ENCODE measurements at places on chromosomes 11 and 22.

DNA sequence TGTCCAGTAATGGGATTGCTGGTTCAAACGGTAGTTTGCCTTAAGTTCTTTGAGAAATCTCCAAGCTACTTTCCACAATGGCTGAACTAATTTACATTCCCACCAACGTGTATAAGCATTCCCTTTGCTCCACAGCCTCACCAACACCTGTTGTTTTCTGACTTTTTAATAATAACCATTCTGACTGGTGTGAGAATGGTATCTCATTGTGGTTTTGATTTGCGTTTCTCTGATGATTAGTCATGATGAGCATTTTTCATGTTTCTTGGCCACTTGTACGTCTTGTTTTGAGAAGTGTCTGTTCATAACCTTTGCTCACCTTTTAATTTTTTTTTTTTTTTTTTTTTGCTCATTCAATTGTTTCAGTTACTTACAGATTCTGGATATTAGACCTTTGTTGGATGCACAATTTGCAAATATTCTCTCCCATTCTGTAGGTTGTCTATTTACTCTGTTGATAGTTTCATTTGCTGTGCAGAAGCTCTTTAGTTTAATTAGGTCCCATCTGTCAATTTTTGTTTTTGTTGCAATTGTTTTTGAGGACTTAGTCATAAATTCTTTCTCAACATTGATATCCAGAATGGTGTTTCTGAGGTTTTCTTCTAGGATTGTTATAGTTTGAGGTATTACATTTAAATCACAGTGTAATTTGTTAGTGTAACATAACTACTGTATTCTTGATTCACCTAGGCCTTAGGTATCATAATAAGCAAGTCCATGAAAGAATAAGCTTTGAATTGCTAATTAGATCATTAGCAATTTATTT, 33.0 kb downstream of the CCDC34 start:
- no peak for DNase-seq

DNA sequence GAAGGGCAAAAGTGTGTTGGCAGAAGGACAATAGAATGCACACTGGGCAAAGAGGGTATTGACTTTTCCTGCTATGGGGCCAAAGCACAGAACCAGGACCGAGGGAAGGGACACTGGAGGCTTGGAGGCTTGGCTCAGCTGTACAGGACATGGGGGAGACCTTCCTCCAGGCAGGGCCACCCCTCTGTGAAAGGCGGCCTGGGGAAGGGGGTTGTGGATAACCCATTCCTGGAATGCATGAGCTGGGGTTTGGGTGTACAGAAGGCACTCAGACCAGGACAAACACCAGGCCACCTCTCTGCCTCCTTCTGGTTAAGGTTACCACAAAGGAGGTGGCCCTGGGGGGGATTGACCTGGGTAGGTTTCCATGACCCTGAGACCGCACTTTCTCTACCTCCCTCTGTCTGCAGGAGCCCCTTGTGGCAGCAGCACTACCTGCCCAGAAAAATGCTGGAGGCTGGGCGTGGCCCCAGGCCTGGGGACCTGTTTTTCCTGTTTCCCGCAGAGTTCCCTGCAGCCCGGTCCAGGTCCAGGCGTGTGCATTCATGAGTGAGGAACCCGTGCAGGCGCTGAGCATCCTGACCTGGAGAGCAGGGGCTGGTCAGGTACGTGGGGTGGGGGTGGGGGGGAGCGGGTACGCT, 9.6 kb downstream of the P2RY2 start:
- DNase-seq: no peak

DNA sequence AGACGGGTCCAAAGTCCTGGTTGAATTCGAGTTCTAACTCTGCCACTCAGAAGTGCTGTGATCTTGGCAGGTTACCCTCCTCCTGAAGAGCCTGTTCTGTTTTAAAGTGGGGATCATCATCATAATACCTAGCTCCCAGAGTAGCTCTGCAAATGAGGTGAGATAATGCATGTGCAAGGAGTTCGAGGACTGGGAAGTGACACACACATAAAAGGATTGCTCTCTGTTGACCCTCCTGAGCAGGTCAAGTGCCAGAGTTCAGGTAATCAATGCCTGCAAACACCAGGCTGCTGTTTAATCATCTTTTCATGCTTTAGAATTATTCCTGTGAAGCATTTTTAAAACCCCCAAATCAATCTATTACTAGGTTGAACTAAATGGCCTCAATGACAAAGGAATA, 19.9 kb downstream of the RCN1 start:
- DNase-seq: no peak

DNA sequence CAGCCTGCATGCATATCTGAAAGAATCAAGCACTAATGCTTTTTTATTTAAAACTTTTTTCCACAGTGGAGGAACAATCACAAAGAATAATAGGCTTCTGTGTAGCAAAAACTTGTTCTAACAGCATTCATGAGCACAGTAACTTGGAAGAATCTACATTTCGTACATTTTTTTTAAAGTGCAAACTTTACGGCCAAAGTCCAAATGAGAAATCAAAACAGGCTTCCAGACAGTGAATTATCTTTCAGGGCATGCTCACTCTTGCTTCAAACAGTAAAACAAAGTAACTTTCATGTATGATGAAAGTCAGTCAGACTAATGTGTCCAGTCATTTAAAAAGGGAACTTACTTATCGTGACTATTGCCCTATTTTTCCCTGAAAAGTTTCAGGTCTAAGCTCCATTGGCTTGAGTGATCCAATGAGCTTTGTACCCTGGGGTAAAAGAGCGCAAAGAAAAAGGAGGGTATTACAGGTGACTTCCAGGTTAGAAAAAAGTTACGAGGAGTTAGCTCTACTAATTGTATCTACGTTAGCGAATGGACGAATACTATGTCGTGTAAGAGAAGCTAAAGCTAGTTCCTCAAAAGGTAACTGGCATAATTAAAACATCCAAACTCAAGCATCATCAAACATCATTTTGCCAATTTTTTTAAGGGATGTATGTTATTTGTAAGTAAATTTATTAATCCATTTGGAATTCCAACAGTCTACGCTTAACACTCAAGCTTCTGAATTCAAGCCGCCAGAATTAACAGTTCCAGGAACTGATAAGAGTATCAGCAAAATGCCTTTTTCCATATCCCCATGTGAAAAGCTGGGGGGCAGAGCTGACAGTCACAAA, 1.7 kb downstream of the PICALM start:
- DNase-seq: no peak

DNA sequence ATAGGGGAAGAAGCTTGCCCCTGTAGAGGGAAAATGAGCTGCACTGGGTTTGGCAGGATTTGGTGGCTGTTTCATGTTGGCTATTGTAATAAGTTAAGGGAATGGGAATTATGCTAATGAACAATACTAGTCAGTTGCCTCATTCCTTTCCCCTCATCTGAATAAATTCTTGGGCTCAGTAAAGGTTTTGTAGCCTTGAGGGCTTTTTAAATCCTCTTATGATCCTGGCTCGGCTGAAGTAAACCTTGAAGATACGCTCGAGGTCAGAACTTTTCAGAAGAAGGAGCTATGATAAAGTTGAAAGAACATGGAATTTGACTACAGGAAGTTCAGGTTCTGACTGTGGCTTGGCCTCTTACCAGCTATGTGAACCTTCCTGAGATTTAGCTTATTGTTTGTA, 448.7 kb downstream of the RAB38 start:
- DNase-seq: no peak

DNA sequence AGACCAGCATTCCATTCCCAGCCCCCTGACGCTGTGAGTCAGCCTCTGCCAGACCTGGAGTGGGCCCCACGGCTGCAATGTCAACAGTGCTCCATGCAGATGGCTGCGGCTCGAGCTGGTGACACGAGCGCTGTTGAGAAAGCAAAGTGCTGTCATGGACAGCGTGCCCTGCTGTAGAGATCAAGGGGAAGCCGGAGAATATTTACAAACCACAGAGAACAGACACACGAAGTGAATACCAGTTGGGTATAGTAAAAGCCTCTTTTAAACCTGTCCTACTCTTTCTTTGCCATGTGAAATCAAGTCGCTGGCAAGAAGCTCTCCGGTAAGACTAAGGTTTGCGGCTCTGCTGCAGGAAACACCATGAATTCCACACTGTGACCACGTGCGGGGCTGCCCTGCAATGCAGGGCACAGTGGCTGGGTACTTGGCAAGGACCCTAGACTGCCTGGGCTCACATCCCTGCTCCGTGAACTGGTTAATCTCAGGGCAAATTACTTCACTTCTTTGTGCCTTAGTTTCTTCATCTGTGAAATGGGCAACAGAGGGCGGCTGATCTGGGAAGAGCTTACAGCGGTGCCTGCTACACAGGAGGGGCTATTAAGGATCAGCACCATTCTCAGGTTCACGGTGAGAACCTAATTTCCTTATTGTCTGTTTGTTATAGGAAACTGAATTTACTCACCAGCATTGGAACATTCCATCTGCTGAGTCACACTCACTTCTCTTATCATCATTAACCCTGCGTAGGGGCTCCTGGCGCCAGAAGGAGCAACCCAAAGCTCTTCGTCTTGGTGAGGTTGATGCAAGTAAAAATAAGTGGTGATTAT, 27.8 kb upstream of the ELFN2 start:
- DNase-seq: no peak

GRCh38 chr11:67283481-67283963, 5.6 kb upstream of the ANKRD13D start:
- no peak for DNase-seq

DNA sequence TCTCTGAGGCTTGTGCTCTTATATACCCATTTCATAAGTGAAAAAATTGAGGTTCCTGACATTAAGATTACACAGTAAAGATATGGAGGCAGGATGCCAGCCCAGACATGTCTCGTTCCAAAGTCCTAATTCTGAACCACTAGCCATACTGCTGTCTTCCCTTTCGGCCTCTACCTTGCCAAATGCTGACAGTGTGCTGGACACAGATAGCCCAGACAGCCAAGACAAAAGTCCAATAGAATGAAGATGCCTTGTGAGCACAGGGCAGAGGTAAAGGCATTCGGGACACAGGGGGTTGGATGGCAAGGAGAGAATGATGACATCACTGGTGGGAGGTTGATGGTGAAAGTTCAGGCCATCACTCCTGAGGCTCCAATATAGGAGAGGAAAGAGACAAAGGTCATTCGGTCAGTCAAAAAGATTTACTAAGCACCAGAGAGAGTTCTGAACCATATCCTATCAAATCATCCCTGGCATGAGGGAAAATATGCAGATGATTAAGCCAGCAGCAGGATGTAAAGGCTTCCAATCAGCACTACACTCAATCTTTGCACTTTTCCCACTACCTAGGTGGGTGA, 174.0 kb upstream of the MTMR2 start:
- no peak for DNase-seq

DNA sequence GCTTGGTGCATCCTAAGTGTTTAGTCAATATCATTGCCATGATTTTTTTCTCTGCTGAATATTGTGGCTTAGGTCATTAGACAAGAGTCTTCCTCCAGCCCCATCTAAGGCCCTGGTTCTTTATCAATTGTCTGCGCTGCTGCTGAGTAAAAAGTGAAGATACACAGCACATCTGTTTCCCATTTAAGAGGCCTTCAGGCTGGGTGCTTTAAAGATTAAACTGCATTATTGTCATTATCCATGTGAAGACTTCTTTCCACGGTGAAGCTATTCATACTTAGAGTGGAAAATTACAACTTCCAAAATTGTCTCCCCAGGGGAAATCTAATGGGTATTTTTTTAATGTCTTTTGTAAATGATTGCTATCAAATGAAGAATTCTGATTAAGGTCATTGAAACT, 719.8 kb upstream of the LRRC4C start:
- no peak for DNase-seq

Data from head of caudate nucleus (tissue), 42 donors.